ENCODE measurements at places on chromosomes 6 and 20.

DNA sequence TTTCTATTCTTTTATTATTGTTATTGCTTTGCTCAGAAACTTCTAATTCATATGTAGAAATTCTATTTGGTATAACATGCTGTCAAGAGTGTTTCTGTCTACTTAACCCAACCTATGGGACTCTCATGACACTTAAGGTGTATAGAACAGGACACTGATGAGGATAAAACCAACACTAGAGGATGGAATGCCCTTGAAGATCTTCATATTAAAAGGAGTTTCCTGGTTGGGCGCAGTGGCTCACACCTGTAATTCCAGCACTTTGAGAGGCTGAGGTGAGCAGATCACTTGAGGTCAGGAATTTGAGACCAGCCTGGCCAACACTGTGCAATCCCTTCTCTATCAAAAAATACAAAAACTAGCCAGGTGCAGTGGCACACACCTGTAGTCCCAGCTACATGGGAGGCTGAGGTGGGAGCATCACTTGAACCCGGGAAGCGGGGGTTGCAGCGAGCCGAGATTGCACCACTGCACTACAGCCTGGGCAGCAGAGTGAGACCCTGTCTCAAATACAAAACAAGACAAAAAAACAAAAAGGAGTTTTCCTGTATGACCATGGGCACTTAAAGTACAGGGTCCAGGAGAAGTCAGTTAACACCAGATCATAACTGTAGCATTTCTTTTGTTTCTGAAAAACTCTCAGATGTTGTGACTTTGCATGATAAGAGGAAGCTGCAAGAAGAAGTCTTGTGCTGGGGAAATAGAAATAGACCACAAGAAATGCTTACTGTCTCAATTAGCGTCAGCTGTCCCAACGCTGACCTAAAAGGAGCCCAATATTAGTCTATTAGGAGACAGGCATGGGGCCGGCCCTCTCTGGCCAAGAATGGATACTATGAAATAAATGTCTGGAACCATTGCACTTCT, 38.9 kb upstream of the CD2AP start:
- no peak for DNase-seq

GRCh38 chr20:32116079-32116521, 6.6 kb downstream of the TM9SF4 start:
- DNase-seq, result no peak

DNA sequence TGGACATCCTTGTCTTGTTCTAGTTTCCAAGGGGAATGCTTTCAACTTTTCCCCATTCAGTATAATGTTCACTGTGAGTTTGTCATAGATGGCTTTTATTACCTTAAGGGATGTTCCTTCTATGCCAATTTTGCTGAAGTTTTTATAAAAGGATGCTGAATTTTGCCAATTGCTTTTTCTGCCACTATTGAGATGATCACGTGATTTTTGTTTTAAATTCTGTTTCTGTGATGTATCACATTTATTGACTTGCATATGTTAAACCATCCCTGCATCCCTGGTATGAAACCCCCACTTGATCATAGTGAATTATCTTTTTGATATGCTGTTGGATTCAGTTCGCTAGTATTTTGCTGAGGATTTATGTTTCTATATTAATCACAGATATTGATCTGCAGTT, 130.6 kb upstream of the TAB2 start:
- DNase-seq, result no peak

- DNase-seq, result no peak
These were observed 202.8 kb upstream of the AGPAT4 start for GRCh38 chr6:161476711-161477110.

DNA sequence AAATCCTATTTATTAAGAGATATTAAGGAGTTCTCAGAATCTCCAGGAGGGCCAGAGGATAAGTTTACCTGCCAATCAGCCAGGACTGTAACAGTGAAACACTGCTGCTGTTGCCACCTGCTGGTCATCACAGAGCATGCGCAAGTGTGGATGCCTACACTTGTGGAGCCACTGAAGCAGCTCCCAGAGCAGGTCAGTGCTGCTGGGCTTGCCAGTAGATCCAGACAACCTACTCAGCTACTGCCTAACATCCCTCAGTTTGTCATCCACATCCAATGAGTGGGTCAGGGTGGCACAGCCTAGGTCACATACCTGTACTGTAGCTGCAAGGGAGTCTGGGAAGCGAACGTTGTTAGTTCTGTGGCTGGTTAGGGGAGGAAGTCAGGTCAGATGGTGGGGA, 18.3 kb upstream of the NHSL1 start:
- DNase-seq, result no peak

DNA sequence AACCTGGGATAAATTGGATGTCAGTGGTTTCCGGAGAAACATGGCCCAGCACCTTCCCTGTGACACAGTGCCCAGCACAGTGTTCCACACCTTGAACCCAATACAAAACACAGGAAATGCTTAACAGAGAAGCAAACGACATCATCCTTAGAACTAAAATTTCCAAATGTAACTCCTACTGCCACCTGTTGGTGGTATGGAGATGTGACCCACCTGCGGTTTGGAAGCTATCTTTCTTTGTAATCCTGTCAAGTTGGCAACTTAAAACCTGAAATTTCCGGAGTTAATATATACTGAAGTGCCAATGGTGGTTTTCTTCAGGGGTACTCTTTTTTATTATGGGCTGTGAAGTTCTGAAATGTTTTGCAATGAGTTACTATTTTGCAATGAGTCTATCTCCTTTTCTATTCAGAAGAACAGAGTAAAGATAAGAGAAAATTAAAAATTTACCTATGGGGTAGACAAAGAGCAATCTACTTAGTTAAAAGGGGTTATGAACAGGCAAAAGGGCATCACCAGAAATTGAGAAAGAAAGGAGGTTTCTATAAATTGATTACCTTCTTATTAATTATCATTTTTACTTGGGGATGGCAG, 658.8 kb downstream of the PTPRT start:
- DNase-seq, result no peak
